Subcutaneous adipose tissue (tissue), 4 donors: ENCODE measurements at places on chromosomes 7 and 10. TPM values are rescaled to one million over a fixed set of nuclear protein-coding genes. Genes with fewer than 3 reads are reported as not detected.

SLC26A3 gene
- not detected for total RNA-seq

TMEM236 gene
- total RNA-seq = 3.2 TPM

GET4 gene
- 18.4 TPM for total RNA-seq

VWDE gene
- not detected for total RNA-seq

WEE2 gene
- total RNA-seq = not detected

SLC26A5 gene
- total RNA-seq = 0.34 TPM

SEMA4G gene
- under 0.01 TPM for total RNA-seq

NPC1L1 gene
- total RNA-seq = 3.2 TPM
